Neural crest cell (in vitro differentiated cells): ENCODE measurements at places on chromosomes 13 and 19. TPM values are rescaled to one million over a fixed set of nuclear protein-coding genes. Genes with fewer than 3 reads are reported as not detected.

Gene ZNF468
- total RNA-seq = 20.9 and 27.9 TPM in 2 replicates

Gene IGSF23
- not detected in 2 replicates for total RNA-seq

Gene HSH2D
- total RNA-seq = not detected in 2 replicates

Gene ALG5
- 31.1 and 32.3 TPM in 2 replicates for total RNA-seq

Gene ZNF560
- total RNA-seq = 0.12 TPM in 1 of 2 replicates, not detected in the other

Gene NLRP7
- total RNA-seq = not detected in 2 replicates

Gene CNFN
- 2.2 and 3.6 TPM in 2 replicates for total RNA-seq

Gene PSG2
- not detected in 2 replicates for total RNA-seq

Gene NLRP11
- not detected in 2 replicates for total RNA-seq

Gene BEST2
- not detected in 2 replicates for total RNA-seq

Gene UQCR11
- total RNA-seq = 149 and 165 TPM in 2 replicates

Gene TTC9B
- 1.7 and 2.5 TPM in 2 replicates for total RNA-seq

Gene MIA
- total RNA-seq = 6.9 and 9.9 TPM in 2 replicates

Gene KASH5
- not detected in 2 replicates for total RNA-seq

Gene GFY
- not detected in 2 replicates for total RNA-seq

Gene ZNF177
- 8.0 and 9.6 TPM in 2 replicates for total RNA-seq

Gene PSG3
- total RNA-seq = not detected in 2 replicates

Gene HTR2A
- 0.11 and 0.30 TPM in 2 replicates for total RNA-seq

Gene MVB12A
- 47.6 and 48.1 TPM in 2 replicates for total RNA-seq

Gene ADGRE1
- total RNA-seq = not detected in 2 replicates

Gene DNAAF3
- 9.5 and 10.4 TPM in 2 replicates for total RNA-seq

Gene GARIN5A
- 1.1 and 1.3 TPM in 2 replicates for total RNA-seq

Gene UHRF1
- total RNA-seq = 219 and 223 TPM in 2 replicates

Gene ADAT3
- total RNA-seq = 13.7 and 14.1 TPM in 2 replicates

Gene B3GNT3
- total RNA-seq = not detected in 2 replicates

Gene CALR3
- not detected in 2 replicates for total RNA-seq

Gene ATP4B
- total RNA-seq = not detected in 2 replicates

Gene GDF15
- total RNA-seq = 1.2 TPM in 2 replicates

Gene SERP2
- total RNA-seq = 10.3 and 14.0 TPM in 2 replicates

Gene SDHAF1
- 16.8 and 17.5 TPM in 2 replicates for total RNA-seq

Gene ZNF90
- 27.3 and 27.4 TPM in 2 replicates for total RNA-seq

Gene OR7E24
- not detected in 2 replicates for total RNA-seq

Gene FXYD7
- total RNA-seq = 1.1 and 1.4 TPM in 2 replicates

Gene EFNA2
- 28.0 and 31.0 TPM in 2 replicates for total RNA-seq

Gene F2RL3
- not detected in 2 replicates for total RNA-seq

Gene ATP4A
- total RNA-seq = not detected in 2 replicates
